ENCODE measurements at places on chromosomes 13 and 19.
A peak's percentile ranks its signal among the peaks of the same experiment; 100 is the strongest.

- DNase-seq: no peak
These were observed 440.1 kb upstream of the NBEA start for GRCh38 chr13:34502011-34502410.

DNA sequence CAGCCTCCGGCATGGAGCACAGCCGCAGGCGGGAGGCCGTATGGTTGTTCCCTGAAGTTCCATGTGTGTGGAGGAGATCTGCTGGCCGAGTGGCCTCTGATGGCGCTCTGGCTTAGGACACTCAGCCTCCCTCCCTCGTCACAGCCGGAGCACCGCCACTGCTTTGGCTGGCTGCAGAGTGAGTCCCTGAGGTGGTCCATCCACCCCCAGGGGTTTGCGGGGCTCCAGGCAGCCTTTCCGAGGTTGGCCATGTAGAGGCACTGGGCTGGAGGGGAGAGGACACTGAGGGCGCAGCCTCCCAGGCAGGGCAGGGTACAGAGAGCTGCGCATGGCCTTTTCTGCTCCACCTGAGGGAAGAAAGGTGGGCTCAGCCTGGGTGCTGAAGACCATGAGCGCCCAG is 19.8 kb upstream of the NPAS1 start:
- DNase-seq: no peak

DNA sequence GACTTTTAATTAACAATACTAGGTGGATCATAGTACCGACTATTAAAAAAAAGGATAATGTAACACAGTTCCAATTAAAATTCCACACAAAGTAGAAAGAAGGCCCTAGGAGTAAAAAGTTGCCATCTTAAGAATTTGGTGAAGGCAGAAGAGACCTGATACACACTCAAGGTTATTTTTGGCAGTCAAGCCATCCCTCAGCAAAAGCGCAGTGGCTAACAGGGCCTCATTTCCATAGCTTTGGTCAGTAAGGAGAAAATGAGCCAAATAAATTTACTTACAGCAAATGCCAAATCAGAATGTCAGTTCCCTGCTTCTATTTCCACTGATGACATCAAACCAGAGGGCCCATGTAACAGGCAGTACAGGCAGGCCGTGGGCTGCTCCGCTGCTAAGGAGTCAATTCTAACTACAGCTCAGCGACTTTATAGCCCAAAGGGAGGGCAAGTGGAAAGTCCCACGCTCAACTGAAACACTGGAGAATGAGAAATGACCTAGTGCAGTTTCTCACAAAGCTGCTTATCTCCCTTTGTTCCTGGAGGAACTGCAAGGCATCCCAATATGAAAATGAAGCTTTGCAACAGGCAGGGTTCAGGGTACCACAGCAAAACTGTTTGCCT is 6.3 kb downstream of the ARGLU1 start:
- DNase-seq: peak; percentile 10

- DNase-seq: no peak
These were observed 14.9 kb upstream of the C2CD4C start for GRCh38 chr19:423691-424466.

DNA sequence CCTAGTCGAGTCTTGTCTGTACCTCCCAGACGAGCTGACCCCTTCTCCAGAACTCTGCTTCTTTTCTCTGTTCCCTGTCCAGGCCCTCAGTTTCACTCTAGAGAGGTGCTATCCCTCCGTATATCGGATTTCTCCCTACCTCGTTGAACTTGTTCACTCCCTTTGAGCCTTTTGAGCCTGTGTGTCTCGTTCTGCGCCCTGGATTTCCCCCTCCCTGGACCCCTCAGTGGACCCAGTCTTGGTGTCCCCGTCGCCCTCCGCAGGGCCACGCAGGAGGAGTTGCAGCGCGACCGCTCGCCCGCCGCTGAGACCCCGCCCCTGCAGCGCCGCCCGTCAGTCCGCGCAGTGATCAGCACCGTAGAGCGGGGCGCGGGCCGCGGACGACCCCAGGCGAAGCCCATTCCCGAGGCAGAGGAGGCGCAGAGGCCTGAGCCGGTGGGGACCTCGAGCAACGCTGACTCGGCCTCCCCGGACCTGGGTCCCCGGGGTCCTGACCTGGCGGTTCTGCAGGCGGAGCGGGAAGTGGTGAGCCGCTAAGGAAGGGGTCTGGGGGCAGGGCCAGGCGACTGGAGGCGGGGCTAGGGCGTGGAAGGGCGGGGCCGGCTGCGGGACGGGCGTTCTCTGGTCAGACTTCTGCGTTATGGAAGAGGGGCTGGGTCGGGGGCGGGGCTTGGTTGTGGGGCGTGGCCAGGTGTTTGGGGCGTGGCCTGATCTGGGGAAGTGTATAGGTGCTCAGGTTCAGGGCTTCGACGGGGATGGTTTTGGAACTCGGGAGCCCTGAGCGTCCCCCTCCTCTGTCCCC is 5.5 kb downstream of the EPS8L1 start:
- peak; percentile 85 for DNase-seq

- DNase-seq: no peak
These were observed 141.6 kb downstream of the SHISA2 start for GRCh38 chr13:25910243-25910642.

DNA sequence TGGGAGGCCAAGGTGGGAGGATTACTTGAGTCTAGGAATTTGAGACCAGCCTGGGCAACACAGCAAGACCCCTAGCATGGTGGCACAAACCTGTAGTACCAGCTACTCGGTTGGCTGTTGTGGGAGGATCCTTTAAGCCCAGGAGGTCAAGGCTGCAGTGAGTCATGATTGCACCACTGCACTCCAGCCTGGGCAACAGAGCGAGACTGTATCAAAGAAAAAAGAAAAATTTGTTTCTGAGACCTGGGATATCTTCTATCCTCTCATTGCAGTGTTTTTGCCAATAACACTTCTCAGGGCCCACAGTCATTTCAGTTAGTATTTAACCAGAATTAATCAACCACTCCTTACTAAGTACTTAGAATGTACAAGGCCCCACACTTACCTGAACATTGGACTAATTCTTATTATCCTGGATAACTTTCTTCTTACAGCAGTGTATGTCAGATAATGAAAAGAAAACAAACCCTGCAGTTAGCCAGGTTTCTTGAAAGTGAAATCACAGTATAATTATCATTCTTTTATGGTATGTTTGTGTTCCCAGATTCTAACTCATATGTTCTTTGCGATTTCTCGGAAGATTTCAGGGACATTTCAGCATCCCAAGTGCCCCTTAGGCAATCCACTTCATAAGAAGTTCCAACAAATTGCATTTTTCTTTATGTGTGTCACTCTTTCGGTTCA is 75.6 kb upstream of the KLF5 start:
- DNase-seq: no peak

DNA sequence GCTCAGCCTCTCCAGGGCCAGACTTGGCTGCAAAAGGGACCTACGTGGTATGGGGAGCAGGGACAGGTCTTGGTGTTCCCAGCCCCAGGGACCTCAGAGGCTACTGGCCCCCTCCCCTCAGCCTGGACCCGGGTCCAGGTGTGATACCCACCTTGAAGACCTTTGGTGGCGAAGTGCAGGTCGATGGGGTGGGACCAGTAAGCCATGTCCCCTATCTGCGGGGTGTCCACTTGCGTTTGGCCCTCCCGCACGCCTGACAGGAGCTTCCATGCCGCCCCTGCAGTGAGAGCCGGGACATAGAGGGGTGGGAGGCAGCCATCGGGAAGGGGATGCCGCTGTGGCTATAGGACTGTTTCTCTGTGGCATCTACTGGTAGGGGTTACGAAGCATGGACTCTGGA is 4.0 kb upstream of the TGFB1 start:
- DNase-seq: no peak

DNA sequence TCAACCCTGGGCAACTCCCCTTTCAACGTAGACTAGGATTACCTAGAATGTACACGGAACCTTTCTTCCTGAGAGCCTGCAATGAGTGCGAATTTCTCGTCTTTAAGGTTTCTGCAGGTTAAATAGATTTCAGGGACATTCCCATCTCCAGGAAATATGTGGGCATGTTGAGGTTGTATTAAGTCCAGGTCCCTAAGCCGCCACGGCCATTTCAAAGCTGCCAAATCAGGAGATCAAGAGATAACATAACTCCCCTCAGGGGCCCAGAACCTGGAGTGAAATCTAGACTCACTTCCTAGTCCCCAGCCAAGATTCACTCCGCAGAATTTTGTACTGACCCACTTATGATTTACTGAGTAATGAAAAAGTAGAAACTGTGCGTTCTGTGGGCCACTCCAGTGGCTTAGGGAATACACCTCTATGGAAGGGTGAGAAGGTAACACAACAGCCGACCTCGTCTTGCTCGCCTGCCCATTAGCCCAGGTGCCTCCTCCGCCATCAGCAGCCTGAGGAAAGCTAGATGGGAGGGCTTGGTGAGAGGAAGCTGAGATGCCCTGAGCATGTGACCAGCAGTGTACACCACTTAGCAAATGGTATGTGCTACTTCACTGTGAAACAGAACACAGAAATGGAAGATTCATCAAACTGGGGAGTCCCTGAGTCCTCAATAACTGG is 98.5 kb upstream of the SOX1 start:
- no peak for DNase-seq

GRCh38 chr13:51557438-51557837 is 26.8 kb upstream of the WDFY2 start:
- no peak for DNase-seq

DNA sequence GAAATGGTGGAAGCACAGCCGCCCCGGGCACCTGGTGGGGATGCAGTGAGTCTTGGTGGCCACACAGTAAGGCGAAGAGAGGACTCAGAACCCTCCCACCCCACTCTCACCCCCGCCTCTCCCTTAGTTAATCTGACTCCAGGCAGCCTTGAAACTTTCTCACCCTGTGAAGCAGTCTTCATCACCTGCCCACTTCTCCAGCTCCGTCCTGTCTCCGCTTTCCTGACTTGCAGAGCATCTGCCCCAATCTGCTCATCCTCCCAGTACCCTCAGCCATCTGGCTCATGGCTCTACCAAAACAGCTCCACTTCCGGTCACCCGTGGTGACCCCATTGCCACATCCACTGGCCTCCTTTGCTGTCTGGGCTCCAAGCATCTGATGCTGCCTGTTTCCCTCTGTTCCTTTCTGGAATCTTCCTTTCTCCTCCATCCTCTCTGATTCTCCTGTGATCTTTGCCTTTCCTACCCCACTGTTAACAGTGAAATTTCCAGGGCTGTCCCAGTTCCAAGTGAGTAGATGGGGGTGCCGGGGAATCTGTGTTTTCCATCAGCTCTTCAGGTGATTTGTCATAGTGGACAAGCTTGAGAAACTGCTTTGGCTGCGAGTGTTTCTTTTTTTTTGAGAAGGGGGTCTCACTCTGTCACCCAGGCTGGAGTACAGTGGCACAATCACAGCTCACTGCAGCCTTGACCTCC is 4.3 kb downstream of the USF2 start:
- no peak for DNase-seq

GRCh38 chr13:99412856-99413255 is 88.4 kb upstream of the TM9SF2 start:
- DNase-seq: no peak

GRCh38 chr13:41568143-41568971 is 111.0 kb downstream of the RGCC start:
- no peak for DNase-seq

DNA sequence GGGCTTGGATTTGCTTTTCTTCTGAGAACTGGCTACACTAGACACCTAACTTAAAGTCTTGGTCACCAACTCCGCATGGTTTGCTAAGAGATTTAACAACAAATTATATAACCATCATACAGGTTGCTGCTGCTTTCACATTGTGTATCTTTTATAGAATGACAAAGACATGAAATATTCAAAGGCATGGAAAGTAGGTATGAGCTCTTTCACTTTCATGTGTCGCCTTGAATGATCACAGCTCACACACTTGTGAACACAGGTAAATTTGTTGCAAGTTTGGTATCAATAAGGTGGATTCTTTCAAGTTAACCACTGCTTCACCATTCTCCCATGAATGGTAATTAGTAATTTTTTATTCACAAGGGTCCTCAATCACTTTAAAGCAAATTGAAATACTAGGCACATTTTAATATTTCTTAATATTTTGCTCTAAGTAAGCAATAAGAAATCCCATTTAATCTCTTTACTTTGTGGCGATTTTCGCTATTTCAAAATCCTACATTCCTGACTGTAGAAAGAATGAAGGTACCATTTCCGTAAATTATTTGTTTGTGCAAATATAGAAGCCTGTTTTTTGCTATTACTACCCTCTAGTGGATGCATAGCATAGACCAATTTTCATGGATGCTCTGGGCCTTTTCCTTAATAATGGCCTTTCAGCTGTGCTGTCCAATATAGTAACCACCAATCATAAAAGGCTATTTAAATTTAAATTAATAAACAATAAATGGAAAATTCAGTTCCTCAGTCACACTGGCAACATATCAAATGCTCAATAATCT is 45.5 kb upstream of the FREM2 start:
- no peak for DNase-seq

DNA sequence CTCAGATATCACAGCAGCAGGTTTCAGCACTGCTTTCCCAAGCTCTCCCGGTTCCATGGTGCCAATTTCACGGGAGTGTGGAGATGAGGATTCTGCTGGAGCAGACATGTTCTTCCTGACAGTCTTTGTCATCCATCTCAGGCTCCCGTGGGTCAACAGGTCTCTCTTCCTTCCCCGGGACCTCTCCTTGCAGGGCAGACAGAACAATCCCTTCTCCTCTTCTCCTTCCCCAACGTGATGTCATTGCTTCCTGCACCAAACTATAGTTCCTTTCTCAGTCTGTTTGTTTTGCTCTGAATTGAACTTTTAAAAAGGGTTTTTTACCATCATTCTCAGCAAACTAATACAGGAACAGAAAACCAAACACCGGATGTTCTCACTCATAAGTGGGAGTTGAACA is 107.9 kb downstream of the ZNF536 start:
- DNase-seq: no peak

DNA sequence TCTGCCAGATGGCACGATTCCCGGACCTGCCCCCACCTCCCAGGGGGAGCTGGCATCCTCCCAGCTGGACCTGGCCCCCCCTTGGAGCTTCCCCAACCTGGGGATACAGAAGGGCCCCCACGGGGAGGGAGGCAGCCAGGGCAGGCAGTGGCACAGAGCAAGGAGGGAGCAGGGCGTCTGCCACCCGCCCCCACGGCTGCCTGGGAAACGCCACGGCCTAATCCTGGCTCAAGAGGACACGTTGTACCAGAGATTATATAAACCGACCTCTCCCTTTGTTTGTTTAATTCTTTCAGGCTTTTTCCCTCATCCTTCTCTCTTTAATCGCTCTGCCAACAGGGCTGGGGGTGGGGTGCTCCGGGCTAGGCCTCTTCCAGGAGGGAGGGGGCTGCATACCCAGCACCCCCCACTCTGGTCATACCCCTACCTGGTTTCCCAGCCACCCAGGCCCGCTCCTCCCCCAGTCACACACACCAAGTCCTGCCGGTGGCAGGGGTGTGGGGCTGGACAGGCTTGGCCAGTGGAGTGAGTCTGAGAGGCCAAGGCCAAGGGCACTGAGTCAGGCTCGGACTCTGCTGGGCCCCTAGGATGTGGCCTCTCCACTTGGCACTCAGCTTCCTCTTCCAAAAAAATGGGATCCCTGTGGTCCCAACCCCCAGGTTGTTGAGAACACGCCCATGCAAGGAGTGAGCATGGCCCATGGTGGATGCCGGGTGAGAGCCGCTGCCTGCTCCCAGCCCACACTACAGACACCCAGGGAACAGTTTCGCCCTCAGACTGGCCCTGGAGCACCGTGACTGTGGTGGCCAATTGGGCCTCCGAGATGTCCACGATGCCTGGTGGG is 29.5 kb upstream of the NFIC start:
- DNase-seq: no peak

- DNase-seq: no peak
These were observed 1.6 kb downstream of the ZNF414 start for GRCh38 chr19:8512115-8512967.

- no peak for DNase-seq
These were observed 19.7 kb downstream of the ADGRE3 start for GRCh38 chr19:14654786-14655560.
